HEK293T (cell line): ENCODE measurements at places on chromosomes 12 and 14.

DNA sequence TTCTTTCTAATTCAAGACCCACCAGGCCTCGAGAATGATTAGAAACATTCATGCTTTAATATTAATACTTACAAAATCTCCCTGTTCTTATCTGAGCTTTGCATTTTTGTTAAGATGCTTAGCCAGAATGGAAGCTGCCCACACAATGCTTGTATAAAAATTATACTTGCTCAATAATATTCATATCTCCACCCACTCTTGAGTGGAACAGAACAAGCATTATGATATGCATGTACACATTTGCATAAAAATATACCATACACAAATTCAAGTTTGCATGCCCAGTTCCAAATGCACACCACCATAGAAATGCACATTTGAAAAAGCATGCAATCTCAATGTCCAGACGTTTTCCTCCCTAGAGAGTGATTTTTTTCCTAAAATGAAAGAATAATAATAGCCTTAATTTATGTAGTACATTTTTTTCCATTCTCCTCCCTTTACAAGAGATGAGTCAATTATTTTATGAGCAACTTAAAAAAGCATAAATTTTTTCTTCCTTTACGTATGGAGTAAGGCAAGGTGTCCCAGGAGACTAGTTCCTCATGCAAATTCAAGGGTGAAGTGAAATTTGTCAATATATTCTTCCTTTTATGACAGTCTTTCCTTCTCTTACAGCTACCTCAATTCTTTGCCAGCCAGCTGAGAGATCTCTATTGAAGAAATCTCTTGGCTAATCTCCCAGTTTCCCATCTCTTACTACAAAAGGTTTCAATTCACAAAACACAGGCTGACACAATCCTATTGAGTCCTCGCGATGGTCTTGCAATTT is 313.1 kb upstream of the GARIN6 start:
- DNase-seq: no peak

DNA sequence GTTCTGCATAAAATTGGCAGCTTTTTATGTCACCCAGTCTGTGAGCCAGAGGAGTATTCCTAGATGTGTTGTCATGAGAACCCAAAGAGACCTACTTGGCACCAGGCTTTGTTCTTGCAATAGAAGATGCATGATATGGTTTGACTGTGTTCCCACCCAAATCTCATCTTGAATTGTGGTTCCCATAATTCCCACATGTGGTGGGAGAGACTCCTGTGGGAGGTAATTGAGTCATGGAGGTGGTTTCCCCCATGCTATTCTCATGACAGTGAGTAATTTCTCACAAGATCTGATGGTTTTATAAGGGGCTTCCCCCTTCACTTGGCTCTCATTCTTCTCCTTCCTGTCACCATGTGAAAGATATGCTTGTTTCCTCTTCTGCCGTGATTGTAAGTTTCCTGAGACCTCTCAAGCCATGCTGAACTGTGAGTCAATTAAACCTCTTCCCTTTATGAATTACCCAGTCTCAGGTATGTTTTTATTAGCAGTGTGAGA is 572.0 kb upstream of the ATP2B1 start:
- DNase-seq: no peak

- no peak for DNase-seq
These were observed 3.5 kb upstream of the KLRD1 start for GRCh38 chr12:10304161-10304574.

GRCh38 chr12:106840243-106840642 is 65.8 kb downstream of the RIC8B start:
- peak; percentile 41 for DNase-seq

GRCh38 chr14:59175404-59175803 is 13.1 kb upstream of the DAAM1 start:
- no peak for DNase-seq

DNA sequence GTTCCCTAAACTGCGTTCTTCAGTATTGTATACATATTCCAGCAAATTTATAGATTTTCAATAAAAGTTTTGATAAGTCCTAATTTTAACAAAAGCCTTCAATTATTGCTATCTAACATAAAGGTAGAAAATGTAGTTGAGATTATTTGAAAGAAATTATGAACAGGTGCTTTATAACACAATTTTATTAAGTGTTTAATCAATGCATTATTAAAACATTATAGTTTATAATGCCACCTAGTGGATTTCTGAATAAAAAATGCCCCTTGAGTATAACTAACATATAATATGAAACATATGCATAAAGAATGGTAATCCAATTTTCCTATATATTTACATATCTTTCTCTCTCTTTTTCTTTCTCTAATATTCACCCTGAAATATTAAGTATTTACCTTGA is 515.3 kb downstream of the SLC6A15 start:
- no peak for DNase-seq

DNA sequence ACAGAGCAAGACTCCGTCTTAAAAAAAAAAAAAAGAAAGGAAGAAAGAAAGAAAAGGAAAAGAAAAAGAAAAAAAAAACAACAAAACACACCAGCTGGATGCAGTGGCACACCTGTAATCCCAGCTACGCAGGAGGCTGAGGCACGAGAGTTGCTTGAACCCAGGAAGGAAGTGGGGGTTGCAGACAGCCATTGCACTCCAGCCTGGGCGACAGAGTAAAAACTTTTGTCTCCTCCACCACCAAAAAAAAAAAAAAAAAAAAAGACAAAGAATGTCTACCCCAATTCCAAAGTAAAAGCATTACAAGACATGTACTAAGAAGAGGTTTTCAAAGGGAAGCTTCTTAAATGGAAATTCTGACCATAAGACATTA is 53.4 kb downstream of the HNRNPC start:
- no peak for DNase-seq

GRCh38 chr14:103524002-103524935 is 1.6 kb upstream of the CKB start:
- no peak for DNase-seq

- DNase-seq: peak; percentile 73
These were observed 13.4 kb upstream of the ALDH2 start for GRCh38 chr12:111753144-111753881.

DNA sequence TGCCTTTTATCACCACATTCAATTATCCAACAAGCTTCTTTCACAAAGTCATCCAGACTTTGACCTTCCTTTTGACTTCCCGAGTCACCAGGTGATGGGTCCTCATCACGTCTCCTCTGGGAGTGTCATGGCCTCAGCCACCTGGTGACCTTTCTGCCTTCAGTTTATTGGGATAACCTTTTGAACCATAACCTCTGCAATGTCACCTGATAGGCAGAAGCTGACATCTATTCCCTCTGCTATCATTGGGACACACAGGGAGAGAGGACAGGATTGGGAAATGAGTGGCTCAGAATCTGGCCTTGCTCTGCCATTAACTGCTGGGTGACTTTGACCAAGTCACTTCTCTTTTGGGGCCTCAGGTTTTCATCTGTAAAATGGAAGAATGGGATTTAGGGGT is 388.7 kb downstream of the NUAK1 start:
- no peak for DNase-seq

DNA sequence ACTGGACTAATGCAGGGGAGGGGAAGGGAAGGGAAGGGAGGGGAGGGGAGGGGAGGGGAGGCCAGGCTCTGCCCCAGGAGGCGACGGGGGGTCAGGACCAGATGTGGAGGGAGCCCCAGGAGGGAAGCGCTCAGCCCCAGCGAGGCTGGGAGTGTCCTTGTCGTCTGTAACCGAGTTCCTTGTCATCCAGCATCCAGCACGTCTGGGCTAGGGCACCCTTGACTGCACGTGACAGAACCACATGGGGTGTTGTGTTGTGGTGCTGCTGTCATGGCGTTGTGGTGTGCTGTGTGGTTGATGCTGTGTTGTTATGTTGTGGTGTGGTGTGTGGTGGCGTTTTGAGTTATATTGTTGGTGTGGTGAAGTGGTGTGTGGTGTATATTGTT is 28.4 kb upstream of the SFSWAP start:
- no peak for DNase-seq

DNA sequence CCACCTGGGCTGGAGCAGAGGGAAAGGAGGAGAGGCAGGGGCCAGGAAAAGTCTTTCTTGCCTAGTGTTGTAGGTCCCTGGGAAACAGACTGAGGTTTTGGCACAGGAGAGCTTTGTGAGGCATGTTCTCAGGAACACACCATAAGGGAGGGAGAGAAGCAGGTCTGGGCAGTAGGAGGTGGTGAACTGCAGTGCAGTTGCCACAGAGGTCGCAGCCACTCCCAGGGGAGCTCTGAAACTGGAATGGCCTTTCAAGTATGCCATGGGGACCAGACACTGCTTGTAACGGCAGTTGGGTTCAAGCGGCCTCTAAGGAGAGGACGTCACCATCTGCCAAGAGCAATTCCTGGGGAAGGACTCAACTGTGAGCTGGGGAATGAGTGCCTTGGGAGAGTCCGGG is 35.4 kb upstream of the NKX2-8 start:
- DNase-seq: no peak

- DNase-seq: no peak
These were observed 82.1 kb upstream of the FLRT2 start for GRCh38 chr14:85447883-85448282.

- no peak for DNase-seq
These were observed 43.2 kb upstream of the PHC1 start for GRCh38 chr12:8871068-8871467.

DNA sequence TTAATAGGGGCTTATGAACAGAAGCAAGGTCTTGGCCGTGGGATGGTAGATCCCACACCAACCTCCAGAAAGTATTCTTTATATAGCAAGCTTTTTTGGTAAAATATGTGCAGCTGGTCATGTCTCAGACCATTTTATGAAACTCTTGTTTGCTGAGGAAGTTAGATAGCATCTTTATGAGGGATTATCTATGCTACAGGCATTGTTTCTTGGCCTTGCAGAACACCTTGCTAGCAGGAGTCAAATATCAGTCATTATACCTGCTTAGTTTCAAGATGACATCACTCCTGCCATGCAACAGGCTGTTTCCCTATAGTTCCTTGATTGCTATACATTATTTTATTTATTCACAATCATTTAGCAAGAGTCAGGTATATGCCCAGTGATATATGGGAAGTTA is 84.8 kb upstream of the LRFN5 start:
- DNase-seq: no peak

GRCh38 chr12:108148521-108149074 is 19.5 kb downstream of the WSCD2 start:
- no peak for DNase-seq

GRCh38 chr12:44930972-44931600 is 55.0 kb upstream of the NELL2 start:
- DNase-seq: peak; percentile 11

DNA sequence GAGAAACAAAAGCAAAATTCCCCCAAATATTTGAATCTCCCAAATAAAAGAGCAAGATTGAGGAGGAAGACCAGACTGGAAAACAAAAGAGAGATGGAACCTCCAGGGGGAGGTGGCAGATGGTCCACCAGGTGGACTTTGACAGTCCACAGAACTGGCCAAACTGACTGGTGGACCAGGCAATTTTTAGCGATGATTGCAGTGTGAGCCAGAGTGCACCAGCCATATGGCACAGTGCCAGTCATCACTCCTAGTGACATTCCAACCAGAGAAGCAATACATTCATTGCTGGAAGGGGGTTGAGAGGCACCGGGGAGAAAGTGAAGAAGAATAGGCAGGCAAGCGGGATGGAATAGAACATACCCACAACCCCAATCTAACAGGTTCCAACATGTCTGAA is 182.9 kb downstream of the EXOC5 start:
- no peak for DNase-seq

GRCh38 chr14:80575763-80576162 is 364.5 kb upstream of the DIO2 start:
- DNase-seq: no peak

- no peak for DNase-seq
These were observed 9.3 kb downstream of the ZNF410 start for GRCh38 chr14:73895939-73896338.

DNA sequence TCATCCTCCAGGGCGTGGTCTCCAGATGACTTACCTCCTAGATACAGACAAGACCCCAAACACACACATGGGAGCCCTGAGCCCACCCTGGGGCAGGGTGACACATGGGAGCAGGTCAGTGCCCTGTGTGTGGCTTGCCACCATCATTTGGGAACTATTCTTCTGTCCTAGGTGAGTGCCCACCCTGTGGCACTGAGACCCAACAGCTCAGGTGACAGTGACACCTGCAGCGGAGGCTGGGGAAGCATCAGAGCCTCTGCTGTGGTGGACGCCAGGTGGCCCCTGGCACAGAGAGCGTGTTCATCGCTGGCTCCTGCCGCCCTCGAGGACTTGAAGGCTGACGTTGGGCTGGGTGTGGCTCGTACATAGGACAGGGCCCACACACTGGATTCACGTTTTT is 23.0 kb downstream of the SFSWAP start:
- DNase-seq: no peak

- DNase-seq: peak; percentile 30
These were observed 70.7 kb downstream of the RASSF8 start for GRCh38 chr12:26028953-26029735.

DNA sequence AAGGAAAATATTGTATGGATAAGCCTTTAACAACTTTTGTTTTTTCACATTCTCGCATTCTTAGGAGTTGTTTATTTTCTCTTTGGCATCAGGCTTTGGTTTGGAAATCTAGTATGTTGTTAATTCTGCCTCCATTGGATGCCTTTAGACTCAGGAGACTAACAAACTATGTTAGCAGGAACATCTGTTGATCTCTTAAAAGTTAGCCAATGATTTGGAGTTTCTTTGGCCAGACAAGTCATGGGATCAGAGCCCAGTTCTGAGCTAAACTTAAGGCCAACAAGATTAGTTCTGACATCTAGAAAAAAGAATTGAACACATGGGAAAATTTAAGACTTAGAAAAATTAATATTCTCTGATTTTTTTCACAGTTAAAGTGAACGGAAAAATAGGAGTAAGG is 35.3 kb upstream of the STRAP start:
- DNase-seq: no peak

DNA sequence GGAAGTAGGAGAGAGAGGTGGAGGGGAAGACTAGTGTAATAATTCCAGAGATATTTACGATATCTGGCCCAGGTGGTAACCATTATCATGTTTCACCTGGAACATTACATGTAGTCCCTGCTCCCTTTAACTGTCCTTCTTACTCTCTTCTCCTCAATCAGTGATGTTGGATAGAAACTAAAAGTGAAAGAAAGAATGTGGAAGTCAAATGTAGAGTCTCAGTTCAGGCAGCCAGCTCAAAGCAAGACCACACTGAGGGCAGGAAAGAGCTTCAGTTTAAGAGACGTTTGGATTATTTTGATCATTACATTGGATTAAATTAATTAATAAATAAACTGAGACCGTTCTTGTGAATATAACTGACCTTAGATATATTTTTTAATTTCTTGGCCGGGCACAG is 594.4 kb downstream of the FLRT2 start:
- DNase-seq: no peak

DNA sequence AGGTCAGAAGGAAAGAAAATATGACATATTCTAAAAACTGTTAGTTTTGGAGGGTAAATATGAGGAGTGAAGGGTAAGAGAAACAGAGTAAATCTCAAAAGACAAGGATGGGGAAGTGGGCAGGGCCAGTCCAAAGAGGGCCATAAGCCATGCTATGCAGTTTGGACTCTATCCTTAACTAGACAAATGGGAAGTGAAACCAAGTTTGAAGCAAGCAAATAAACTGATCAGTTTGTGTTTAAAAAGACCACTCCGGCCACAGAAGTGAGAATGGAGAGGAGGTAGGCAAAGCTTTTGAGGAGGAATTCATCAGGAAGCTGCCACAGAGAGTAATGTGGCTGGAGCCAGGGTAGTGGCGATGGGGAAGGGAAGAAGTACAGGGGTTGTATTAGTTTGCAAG is 37.5 kb upstream of the DAAM1 start:
- DNase-seq: no peak

- no peak for DNase-seq
These were observed 218.8 kb downstream of the DAD1 start for GRCh38 chr14:22370084-22370847.

GRCh38 chr12:50523772-50524171 is 19.0 kb downstream of the DIP2B start:
- no peak for DNase-seq

GRCh38 chr12:3083241-3083920 is 6.2 kb downstream of the TSPAN9 start:
- DNase-seq: no peak
